EH (cell line): ENCODE measurements at places on chromosomes 16 and 17.

DNA sequence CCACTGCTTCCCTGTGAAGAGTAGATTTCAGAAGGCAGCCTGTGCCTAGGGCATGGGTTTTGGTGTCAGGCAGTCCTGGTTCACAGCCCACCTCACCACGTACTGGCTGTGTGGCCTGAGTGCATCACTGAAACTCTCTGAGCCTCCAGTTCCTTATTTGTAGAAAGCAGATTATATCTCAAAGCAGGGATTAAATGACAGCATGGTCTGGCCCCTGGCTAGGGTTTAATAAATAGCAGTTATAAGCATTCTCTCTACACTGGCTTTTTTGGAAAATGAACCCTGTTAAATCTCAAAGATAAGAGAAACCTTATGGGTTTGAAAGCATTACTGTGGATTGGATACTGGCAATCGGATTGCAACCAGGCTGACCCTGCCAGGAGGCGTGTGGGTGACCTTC lies 2.9 kb upstream of the MT1M start:
- no peak for DNase-seq

GRCh38 chr16:9241177-9241576 lies 149.7 kb downstream of the HAPSTR1 start:
- no peak for DNase-seq

GRCh38 chr16:24834459-24835335 lies 11.1 kb upstream of the SLC5A11 start:
- DNase-seq: peak; percentile 55

GRCh38 chr17:47757386-47757785 lies 24.4 kb downstream of the TBX21 start:
- DNase-seq: no peak

- DNase-seq: peak; percentile 53
Observed at GRCh38 chr16:51084074-51084928, 66.8 kb downstream of the SALL1 start.

DNA sequence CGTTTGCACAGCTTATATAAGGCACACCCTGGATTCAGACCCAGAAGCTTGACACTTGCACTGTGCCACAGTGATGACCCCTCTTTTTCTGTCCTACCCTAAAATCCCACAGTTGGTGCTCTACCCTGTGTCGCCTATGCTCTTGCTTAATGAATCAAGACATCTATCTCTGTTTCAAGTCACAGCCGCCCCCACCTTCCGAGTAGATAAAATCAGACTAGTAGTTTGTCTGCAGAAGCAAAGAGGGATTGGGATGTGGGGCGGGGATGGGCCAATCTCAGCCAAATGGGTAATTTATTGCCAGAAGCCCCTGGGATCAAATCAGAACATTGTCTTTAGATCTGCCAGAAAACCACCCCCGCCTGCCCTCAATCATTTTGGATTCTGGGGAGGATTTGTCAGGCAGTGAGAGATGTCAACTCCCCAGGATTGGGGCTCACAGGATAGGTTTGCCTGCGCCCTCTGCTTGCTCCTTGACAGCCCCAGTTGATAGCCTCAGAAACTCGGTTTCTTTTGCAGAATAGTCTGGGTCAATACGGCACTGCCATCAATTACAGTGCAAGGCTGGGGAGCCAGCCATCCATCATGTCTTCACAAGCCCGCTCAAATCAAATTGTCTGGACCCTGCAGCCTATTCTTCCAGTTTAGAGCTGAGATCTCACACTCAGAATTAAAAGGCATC lies 520.8 kb downstream of the GRIN2A start:
- no peak for DNase-seq

DNA sequence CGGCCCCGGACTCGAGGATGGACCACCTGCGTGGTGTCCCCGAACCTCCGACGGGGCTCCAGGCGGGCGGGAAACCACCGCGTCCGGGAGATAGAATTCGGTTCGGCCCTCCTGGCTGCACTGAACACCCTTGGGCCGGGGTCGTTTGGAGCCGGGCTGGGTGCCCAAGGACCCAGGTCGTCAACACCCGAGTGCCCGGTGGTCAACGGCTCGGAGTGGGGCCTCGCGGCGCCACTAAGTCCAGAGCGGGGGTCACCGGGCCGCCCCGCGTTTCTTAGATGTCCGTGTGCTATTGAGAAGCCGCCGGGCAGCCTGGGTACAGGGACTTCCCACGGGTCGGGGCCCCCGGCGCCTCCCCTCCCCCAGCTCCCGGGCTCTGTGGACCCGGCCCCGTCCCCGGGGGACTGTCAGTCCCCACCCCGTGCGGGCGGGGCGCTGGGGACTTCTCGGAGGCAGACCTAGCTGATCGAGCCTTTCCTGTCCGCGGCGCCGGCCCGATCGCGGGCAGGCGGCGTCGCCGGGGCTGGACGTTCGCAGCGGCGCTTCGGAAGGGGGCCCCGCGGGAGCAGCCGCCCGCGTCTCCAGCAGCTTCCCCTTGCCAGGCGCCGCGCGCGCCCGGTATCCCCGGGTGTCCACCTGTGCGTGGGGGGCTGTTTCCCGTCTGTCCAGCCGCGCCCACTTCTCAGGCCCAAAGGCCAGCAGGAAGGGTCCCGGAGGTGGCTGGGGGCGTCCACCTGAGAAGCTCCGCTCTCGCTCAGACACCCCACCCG lies 655 bp upstream of the NPTX1 start:
- DNase-seq: no peak

- DNase-seq: no peak
Observed at GRCh38 chr16:13013043-13013442, 111.6 kb downstream of the SHISA9 start.

- no peak for DNase-seq
Observed at GRCh38 chr16:4463522-4464163, 10.8 kb downstream of the NMRAL1 start.

DNA sequence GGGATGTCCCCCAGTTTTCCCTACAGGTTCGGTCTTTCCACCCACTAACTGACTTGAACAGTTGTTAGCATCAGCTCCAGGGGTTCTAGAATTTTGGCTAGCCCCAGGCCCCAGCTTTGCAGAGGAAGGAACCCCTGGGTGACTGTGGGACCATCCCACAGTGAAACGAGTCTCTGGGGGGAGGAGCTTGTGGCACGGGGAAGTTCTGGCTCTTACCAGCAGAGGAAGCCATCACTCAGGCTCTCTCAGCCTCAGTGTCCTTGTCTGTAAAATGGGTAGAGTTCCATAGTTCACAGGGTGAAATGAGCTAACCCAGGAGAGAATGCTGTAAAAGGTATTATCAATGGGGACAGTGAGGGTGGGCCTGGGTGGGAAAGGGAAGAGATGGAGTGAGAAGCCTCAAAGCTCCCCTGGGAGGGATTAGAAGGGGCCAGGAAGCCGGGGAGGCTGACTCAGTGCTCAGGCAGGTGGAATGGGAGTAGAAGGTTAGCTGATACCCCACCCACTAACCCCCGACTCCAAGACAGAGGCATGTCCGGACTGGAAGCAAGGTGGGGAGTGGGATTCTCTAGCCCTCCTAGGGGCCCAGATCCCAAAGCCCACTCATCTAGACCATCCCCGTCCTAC lies 30.9 kb upstream of the CDC42EP4 start:
- DNase-seq: peak; percentile 71

- DNase-seq: no peak
Observed at GRCh38 chr17:349666-350065, 2.9 kb downstream of the RPH3AL start.

GRCh38 chr17:74868251-74868907 lies 4.4 kb downstream of the FDXR start:
- DNase-seq: no peak

- no peak for DNase-seq
Observed at GRCh38 chr16:57699899-57700298, 5.3 kb downstream of the DRC7 start.

DNA sequence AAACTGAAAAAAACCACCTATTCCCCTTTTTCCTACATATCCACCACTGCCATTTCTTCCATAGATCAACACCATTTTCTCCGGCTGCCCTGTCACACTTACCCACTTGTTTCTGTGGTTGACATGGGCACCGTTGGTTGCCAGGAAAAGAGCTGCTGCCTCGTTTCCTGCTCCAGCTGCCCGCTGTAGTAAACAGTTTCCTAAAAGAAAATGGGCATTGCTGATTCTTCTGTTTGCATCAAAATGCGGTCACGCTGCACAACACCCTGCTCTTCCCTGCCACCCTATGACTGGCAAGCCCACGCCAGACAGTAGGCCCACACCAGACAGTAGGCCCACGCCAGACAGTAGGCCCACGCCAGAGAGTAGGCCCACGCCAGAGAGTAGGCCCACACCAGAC lies 46.3 kb downstream of the CYB5D2 start:
- no peak for DNase-seq

GRCh38 chr17:44326861-44327444 lies 2.3 kb upstream of the SLC25A39 start:
- peak; percentile 98 for DNase-seq

DNA sequence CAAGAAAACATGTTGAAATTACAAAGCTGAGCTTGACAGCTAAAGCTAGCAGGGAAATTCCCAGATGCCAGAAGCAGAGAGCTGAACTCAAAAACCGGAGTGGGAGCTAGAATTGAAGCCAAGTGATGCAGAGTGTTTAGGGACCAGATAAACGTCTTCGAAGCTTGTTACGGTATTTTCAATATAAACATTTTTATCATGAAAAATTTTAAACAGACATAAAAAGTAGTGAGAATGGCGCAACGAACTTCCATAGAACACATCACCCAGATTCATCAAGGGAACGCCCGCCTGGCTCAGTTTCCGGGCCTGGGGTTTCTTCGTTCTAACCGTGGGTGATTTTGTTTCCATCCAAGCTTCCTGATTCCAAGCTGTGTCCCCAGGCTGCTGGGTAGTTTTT lies 18.1 kb downstream of the SPNS2 start:
- DNase-seq: no peak

DNA sequence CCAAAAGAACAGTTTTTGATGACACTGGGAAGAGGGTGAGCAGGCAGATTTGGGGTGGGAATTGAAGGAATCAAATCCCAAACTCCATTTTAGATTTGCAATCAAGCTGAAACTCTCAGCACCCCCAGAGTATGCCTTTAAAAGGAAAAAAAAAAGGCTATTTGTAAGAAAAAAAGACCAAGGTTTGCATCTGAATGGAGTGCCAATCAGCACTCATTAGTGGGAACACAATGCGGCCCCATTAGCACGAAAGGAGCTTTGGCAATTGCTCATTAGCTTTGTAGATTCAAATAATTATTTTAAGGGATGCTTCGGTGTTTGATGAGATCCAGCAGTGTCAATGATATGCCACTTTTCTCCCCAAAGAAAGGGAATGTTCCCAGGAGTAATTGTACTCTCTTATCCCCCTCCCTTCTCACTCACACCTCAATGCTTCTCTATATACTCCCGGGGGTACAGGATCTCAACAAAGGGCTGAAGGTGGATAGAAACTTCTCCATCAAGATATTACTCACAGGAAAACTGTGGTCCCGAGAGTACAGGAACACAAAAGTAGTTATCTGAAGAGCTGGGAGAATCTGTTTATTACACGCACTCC lies 32.2 kb downstream of the CHP2 start:
- DNase-seq: no peak

GRCh38 chr17:1022278-1023024 lies 25.5 kb downstream of the TIMM22 start:
- no peak for DNase-seq

DNA sequence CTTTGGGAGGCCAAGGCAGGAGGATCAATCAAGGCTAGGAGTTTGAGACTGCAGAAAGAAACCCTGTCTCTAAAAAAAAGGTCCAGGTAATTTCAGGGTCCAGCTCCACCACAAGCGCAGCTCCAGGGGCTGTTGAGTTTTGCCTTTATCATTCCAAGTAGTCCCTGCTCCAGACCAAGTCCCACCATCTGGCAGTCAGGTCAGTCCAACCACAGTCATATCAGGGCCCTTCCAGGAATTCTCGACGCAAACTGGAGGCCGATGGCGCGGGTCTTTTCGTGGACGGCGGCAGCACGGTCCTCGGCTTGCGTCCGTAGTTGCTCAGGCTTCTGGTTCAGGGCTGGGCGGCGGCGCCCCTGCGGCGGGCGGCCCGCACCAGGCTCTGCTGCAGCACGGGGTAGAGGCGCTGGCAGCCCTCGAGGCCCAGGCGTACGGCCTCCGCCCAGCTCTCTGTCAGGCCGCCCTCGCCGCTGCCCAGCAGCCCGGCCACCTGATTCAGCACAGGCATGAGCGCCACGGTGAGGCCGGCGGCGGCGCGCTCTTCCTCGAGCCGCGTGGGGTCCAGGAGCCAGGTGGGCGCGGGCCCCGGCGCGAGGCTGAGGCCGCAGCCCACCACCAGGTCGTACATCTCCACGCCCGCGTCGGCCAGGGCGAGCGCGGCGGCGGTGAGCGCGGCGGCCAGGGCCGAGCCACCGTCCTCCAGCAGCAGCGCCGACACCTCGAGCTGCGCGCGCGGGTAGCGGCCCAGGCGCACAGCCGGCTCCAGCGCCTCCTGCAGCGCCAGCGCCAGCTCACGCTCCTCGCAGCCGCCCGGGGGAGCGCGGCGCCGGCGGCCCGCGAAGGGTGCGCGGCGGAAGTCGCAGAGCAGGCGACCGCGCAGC lies 752 bp downstream of the EXOSC6 start:
- DNase-seq: peak; percentile 56

DNA sequence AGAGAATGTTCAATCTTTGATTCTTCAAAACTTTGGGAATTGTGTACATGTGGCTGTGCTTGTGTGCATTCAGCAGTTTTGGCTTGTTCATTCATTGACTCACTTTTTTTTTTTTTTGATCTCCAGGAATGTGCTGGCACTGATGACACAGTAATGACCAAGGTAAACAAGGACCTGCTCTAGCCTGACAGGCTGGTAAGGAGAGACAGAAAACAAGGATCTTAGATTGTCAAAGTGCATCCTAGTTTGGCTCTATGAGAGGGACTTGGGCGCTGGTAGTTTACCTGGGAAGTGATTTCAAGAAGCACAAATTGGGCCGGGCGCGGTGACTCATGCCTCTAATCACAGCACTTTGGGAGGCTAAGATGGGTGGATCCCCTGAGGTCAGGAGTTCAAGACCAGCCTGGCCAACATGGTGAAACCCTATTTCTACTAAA lies 233.1 kb upstream of the WSCD1 start:
- DNase-seq: peak; percentile 79

GRCh38 chr17:65154770-65155589 lies 17.8 kb downstream of the RGS9 start:
- peak; percentile 39 for DNase-seq

DNA sequence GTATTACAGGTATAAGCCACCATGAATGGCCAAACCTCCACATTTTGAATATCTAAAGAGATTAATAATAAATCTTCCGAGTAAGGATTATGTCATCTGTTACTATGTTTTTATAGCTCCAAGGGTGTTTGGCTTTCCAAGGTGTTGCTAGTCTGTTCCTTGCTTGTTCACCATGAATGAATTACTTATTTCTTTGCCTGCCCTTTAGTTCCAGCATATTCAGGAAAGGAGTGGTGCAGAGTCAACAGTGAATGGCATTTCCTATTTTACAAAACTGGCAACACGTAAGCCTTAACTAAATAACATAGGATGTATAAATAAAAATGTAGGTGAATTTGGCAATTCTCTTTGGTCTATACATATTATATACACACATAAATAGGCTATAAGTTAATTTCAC lies 70.3 kb downstream of the MYO1D start:
- DNase-seq: no peak

- DNase-seq: peak; percentile 87
Observed at GRCh38 chr17:76382803-76383545, 1.4 kb upstream of the SPHK1 start.

- no peak for DNase-seq
Observed at GRCh38 chr17:1412185-1413110, 12.4 kb upstream of the YWHAE start.
